Globus pallidus (tissue), 1 donor: ENCODE measurements at places on chromosomes 12 and 14.

DNA sequence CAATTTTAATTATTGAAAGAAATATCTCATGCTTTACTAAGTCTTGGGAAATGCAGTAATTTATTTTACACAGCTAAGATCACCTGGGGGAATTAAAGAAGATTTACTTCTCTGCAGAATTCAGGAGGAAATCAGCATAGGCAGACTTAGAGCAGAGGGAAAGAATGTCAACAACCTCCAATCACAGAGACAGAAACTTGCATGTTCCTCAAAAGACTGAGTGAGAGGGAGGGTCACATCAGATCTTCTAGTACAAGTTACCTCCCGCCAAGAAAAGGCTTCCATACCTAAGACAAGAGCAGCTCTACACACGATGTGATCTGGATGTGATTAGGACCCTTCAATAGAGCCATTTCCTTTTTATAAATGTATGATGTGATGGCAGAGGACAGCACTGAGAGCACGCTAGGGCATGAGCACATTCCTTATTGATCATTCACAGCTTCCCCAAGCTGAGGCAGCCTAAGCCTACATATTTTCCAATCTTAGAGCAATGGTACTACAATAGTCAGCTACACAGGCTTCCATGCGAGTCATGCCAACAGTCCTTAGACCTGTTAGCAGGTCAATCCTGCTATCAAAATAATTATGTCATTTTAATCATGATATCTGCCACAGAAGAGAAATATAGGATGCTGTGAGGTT is 403.3 kb downstream of the ETNK1 start:
- DNase-seq = no peak

DNA sequence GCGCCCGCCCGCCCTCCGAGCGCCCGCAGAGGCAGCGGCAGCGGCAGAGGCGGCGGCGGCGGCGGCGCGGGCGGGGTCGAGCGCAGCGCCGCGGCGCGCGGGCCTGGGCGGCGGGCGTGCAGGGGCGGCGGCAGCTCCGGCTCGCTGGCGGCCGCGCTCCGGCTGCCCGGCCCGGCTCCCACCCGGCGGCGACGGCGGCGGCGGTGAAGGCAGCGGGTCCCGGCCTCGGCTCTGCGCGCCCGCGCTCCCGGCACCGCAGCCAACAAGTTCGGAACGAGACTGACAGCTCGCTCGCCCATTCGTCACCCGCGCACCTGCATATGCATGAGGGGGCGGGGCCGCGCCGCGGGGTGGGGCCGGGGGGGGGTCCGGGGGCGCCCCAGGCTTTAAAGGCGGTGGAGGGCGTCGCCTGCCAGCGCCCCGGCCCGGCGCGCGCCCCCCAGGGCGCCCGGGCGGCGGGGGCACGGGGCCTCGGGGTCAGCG is at the start of gene JAG2:
Gene JAG2, minus strand, starts transcription at position 281 of the 483 bp plus-strand sequence. CDS start 356 bp downstream, outside the sequence.
- DNase-seq = no peak

- DNase-seq = no peak
Observed at GRCh38 chr14:104451474-104451873, 128.1 kb upstream of the C14orf180 start.

DNA sequence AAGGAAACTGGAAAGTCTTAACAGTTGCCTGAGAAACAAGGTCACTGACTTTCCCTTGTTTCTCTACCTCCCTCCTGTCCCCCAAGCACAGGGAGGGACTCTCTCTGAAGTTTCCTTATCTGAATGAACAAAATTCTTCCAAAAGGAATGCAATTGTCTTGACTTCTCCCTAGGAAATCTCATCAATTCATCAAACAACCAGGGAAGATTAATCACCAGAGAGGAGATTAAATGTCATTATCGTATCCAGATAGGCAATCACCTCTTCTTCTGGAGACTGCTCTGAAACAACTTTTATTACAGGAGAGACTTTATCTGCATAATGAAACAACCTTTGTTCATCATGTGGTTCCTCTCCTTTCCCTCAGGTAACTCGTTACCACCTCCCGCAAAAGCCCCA is 431.4 kb downstream of the SLC16A7 start:
- no peak for DNase-seq
